ENCODE measurements at places on chromosomes 12 and 14.

DNA sequence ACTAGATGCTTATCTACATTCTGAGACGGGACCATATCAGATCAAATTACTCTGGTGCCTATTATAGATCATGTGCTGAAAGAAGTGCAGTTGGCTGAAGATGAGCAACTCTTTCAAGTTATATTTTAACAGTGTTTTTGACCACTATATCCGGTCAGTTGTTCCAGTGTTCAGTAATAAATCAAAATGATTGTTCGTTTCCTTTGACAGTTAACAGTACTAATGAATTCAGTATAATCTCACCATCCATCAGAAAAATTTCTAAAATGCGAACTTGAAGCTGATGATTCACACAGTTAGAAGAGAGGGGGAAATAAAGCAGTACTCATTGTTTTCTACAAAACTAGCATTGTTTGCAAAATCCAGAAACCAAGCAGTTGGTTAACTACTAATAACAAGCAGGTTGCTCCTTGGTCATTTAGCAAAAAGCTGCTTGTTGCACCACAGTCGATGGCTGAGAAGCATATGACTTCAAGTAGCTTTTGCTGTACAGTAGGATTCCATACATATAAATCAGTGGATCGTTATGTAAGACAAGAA, 2.3 kb downstream of the RPS6KA5 start:
- no peak for DNase-seq

GRCh38 chr12:9363145-9363544, 154.9 kb upstream of the PZP start:
- peak; percentile 27 for DNase-seq

- DNase-seq, result no peak
Observed at GRCh38 chr12:111048991-111049390, 128.6 kb upstream of the MYL2 start.

DNA sequence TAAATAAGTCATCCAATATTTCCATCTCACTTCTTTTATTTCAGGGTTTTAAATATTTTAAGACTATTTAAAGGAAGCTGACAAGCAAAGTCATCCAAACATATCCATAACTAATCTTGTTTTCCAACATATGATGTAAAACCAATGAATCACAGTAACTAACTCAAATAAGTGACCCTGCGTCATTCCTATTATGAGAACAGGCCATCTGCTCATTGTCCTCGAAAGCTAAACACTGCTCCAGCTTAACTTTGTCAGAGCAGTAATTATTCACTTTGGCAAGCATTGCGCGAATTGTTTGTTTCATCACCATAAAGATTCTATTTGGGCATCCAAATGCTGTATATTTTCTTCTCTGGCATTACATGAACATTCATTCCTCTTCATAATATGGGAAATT, 99.1 kb downstream of the CAPZA3 start:
- no peak for DNase-seq

DNA sequence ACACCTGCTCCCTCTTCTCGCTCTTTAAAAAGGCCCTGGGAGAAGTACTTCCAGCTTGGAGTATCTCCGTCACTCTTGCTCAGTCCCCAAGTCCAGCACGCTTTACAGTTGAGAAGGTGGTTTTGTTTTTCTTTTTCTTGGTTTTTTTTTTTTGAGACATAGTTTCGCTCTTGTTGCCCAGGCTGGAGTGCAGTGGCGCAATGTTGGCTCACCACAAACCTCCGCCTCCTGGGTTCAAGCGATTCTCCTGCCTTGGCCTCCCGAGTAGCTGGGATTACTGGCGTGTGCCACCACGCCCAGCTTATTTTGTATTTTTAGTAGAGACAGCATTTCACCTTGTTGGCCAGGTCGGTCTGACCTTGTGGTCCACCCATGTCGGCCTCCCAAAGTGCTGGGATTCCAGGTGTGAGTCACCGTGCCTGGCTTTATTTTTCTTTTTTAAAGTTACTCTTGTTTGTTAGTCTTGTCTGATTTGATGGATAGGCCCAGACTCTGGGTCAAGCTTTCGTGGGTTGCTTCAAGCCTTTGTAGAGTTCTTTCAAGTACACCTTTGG, 1.9 kb downstream of the TDRD9 start:
- DNase-seq, result no peak

DNA sequence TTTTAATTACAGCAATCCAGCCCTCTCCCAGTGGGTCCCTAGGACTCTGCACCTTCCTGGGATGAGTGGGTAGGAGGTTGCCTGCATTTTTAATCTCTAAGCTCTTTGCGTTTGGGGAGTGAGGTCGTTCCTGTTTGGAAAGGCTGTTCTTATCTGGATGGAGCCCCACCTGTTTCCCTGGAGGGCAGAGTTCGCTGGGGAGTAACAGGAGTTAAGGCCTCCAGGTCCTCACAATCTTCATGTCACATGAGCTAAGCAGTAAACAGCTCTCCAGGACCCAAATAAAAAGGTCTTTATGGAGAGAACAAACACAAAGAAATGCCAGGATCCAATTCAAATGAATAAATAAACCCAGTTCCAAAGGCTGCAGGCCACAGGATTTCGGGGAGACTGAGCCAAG, 56.0 kb upstream of the RFLNA start:
- DNase-seq, result no peak

- no peak for DNase-seq
Observed at GRCh38 chr14:35934499-35934898, 108.4 kb downstream of the BRMS1L start.

DNA sequence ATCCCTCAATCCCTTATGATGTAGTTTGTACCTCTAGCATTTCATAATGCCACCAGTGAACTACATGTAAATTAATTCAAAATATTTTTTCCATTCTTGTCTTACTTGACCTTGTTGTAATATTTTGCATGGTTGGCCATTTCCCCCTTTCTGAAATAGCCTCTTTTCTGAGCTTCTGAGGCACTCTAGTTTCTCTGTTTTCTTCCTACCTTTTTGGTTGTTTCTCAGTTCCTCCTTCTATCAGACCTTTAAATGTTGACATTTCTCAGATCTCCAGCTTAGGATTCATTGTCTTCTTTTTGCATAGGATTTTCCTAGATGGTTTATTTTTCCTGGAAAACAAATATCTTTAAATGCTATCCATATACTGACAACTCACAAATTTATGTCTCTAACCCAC, 9.8 kb upstream of the RMST start:
- no peak for DNase-seq

GRCh38 chr14:59919570-59920377, at the start of gene LRRC9:
TSS of gene LRRC9 (plus strand) at chr14:59920144.
- peak; percentile 25 for DNase-seq

DNA sequence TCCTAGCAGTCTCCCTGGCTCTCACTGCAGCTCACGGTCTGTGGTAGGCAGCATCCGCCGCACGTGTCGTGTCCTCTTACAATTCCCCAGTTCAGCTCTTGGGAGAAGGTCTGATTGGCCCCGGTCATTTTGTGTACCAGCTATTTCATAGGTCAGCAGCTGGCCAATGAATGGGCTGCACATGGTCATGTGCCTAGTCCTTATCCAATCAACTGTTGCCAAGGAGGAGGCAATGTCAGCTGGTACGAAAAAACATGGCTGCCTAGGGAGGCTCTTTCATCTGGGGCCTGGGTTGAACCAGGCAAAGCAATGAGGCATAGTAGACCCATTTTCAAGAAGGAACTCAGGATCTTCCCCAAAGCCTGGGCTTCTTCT, 46.1 kb downstream of the RNFT2 start:
- DNase-seq, result no peak

GRCh38 chr14:100348784-100349685, 25.9 kb downstream of the SLC25A47 start:
- no peak for DNase-seq

DNA sequence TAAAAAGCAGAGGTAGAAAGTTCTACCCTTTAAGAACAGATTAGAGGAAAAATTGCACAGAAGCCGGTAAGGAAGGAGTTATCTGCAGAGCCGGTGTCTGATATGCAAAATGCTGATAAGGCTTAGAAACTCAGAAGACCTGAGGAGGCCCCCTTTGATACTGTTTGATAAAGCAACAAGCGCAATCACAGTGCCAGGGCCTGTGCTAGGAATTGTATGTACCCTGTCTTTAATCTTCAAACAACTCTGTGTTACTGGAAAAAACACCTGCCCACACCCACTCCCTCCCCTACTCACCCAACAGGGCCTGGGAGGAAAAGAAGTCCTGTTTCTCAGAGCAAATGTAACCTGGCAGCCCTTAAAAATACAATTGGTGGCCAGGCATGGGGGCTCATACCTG, 112.7 kb upstream of the FUT8 start:
- DNase-seq, result peak; percentile 20

GRCh38 chr14:96616161-96616721, 114.1 kb downstream of the PAPOLA start:
- DNase-seq, result no peak

DNA sequence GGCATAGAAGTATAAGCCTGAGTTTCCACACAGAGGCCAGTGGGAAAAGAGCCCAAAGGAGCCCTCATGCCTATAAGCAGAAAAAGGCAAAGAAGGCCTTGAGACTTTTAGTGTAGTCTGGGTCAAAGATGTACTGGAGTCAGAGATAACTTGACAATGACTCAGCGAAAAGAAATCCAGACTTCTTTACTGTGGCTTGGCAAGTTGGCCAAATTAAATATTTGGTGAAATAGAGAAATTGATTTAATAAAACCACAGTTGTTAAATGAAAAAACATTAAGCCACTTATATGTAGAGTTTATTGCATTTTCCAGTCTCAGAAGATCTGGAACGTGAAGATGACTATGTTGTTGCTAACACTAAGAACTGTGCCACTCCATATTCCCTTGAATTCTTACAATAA, 105.1 kb downstream of the TMTC3 start:
- no peak for DNase-seq

DNA sequence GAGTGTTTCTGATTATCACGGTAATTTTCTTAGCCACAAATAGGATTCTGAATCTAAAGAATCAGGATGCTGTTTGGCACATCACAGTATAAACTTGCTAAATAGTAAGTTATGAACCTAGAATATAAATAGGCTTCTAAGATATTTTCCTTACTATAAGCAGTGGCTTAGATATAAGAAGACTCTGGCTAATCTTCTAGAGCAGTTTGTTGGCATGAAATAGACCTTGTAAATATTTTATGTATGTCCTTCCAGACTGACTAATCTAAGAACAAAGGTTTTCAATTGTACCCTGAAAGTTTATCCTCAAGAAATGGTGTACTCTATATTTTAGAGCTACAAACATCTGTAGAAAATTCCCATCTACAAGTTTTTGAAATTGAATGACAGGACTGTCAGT, 48.3 kb downstream of the LMNTD1 start:
- no peak for DNase-seq

GRCh38 chr12:20436316-20436715, 68.0 kb downstream of the PDE3A start:
- DNase-seq, result no peak

DNA sequence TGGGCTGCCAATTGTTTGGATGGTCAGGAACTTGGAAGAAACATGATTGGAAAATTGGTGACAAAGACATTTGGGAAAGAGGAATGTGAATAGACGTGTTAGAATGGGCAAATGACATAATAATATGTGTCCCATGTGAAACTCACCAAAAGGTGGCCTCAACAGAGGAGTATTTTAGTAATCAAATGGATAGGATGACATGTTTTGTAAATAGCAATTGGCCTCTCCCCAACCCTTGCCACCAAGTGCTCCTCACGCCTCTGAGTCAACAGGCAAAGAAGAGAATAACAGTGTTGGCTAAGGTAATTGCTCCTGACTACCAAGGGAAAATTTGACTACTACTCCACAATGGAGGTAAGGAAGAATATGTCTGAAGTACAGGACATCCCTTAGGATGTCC, 81.4 kb downstream of the ATXN7L3B start:
- DNase-seq, result no peak

- no peak for DNase-seq
Observed at GRCh38 chr12:120658286-120659150, 18.1 kb downstream of the CABP1 start.

- DNase-seq, result no peak
Observed at GRCh38 chr12:120215357-120215735, 14.4 kb upstream of the RPLP0 start.

GRCh38 chr12:47577206-47577989, 128.4 kb downstream of the RPAP3 start:
- DNase-seq, result no peak

DNA sequence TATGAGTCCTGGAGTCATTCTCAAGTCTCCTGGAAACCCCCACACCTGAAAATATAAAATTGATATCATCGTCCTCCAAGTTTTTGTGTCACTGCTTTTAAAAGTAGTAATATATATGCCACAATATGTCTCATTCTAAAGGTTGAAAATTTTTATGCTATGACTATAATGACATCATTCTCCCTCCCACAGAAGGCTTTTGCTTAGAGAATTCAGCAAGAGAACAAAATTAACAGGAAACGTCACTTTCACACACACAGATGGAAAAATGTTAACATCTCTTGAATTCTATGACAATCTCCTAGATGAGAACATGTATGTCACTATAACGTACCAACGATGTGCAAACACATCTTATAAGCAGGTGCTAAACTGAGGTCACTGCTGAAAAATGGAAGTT, 498.3 kb downstream of the FOXG1 start:
- DNase-seq, result no peak

Data from CD4-positive, alpha-beta T cell treated with Interleukin-2 at 100 ng/mL for 4 hours (primary cell).